ENCODE measurements at places on chromosomes 2 and 18. TPM values are rescaled to one million over a fixed set of nuclear protein-coding genes. Genes with fewer than 3 reads are reported as not detected.

Gene MOGAT1
- total RNA-seq, result not detected

Gene GALNT5
- 9.6 TPM for total RNA-seq

Gene SCN2A
- 0.04 TPM for total RNA-seq

Gene LIPG
- total RNA-seq, result 6.3 TPM

Gene UGT1A8
- not detected for total RNA-seq

Gene ZSWIM2
- not detected for total RNA-seq

Gene DOK6
- 4.9 TPM for total RNA-seq

Gene AKAIN1
- 0.18 TPM for total RNA-seq

Gene PLB1
- 1.6 TPM for total RNA-seq

Gene ARHGAP28
- total RNA-seq, result 26.1 TPM

Gene CRYGD
- total RNA-seq, result not detected

Gene ARHGAP25
- 3.1 TPM for total RNA-seq

Gene SPRED2
- 10.7 TPM for total RNA-seq

Gene POTEC
- not detected for total RNA-seq

Gene SERPINB11
- total RNA-seq, result not detected

Gene COL4A4
- total RNA-seq, result 0.13 TPM

Gene TUBB8B
- total RNA-seq, result not detected

Gene ATP6V1B1
- 0.62 TPM for total RNA-seq

Gene LRP2
- 0.13 TPM for total RNA-seq

Gene UBR3
- total RNA-seq, result 46.5 TPM

Gene POTEJ
- total RNA-seq, result 0.04 TPM

Gene CELF4
- total RNA-seq, result 0.18 TPM

Gene ANKRD30B
- total RNA-seq, result under 0.01 TPM

Gene CRYGA
- not detected for total RNA-seq

Gene FZD7
- total RNA-seq, result 22.4 TPM

Gene PTH2R
- total RNA-seq, result 1.2 TPM

Gene CYRIA
- 3.9 TPM for total RNA-seq

Gene PAPOLG
- total RNA-seq, result 12.9 TPM

Gene CNPPD1
- 23.4 TPM for total RNA-seq

Gene DSG1
- not detected for total RNA-seq

Gene RPRM
- total RNA-seq, result 6.4 TPM

Gene ADCY3
- total RNA-seq, result 19.7 TPM

Gene PRKAG3
- total RNA-seq, result 19.3 TPM

Gene ANTXR1
- 86.0 TPM for total RNA-seq

Gene GPR148
- total RNA-seq, result not detected

Gene MARCHF4
- not detected for total RNA-seq

Gene CDH19
- 2.3 TPM for total RNA-seq

Gene SIX3
- total RNA-seq, result not detected

Gene IL1B
- total RNA-seq, result 0.18 TPM

Gene IL36A
- not detected for total RNA-seq

Gene MC4R
- 0.62 TPM for total RNA-seq

Gene GPR35
- 1.1 TPM for total RNA-seq

Gene PLCD4
- total RNA-seq, result 41.8 TPM

Gene MGAT4A
- total RNA-seq, result 7.5 TPM

Gene RAX
- total RNA-seq, result not detected

Gene LYG2
- not detected for total RNA-seq

Gene SLC9A4
- total RNA-seq, result 0.04 TPM

Gene SEMA4F
- 2.8 TPM for total RNA-seq

Gene INHBB
- total RNA-seq, result 0.44 TPM

Gene ZNF396
- 1.3 TPM for total RNA-seq

Gene DCC
- 0.13 TPM for total RNA-seq

Gene MAL
- total RNA-seq, result 2.4 TPM

Gene PIEZO2
- 47.2 TPM for total RNA-seq

Gene NTSR2
- total RNA-seq, result not detected

Gene ASIC4
- 0.44 TPM for total RNA-seq

Gene EMILIN2
- total RNA-seq, result 23.0 TPM

All from muscle of leg (tissue), 16 donors.